ENCODE measurements at places on chromosomes 6 and 20.

- no peak for DNase-seq
Measured at GRCh38 chr6:55705451-55706440, 126.8 kb upstream of the HMGCLL1 start.

DNA sequence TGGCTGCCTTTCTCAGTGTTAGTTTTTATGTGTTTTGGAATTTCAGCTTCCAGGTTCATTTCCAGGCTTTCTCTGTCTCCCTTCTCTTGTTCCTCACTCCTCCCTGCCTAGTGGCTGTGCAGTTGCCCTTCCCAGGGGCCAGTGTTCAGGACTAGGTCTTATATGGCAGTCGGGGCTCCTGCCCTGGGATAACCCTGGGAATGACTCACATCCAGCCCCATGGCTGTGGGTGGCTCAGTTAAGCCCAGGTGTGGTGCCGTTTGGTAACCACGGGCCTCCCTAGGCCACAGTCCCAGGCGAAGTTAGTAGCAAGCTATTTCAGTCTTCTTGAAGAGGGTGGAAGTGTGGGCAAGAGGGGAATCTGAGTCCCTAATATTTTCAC, 57.4 kb upstream of the DDR1 start:
- DNase-seq, result no peak

DNA sequence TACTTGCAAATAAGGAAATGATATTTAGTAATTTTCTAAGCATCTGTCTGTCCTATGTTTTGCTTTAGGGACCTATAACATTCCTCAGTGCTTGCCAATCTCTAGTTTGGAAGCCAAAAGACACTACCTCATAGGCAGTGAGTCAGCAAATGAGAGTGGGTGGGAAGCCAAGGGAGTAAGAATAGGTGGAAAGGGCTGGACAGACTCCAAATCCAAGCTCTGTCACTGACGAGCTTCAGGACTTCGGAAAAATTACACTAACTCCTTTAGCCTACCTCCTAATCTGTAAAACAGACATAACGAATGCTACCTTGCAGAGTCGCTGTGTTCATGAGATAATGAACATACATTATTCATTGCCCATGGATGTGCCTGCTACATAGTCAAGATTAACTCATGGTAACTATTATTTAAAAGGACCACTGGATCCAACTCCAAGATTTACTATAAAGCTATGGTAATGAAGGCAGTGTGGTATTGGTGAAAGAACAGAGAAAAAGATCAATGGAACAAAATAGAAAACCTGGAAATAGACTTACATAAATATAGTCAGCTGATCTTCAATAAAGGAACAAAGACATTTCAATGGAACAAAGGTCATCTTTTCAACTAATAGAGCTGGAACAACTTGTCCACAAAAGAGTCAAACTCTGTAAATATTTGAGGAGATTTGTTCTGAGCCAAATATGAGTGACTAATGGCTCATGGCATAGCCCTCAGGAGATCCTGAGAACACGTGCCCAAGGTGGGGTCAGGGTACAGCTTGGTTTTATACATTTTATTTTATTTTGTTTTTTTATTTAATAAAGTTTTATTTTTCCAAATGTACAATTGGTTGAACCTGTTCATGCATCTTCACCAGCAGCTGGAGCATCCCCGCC, 64.1 kb downstream of the FAM50B start:
- no peak for DNase-seq

GRCh38 chr6:74167511-74167910, 471.5 kb downstream of the CD109 start:
- DNase-seq, result no peak

- DNase-seq, result no peak
Measured at GRCh38 chr20:62621251-62622110, 20.8 kb upstream of the SLCO4A1 start.

DNA sequence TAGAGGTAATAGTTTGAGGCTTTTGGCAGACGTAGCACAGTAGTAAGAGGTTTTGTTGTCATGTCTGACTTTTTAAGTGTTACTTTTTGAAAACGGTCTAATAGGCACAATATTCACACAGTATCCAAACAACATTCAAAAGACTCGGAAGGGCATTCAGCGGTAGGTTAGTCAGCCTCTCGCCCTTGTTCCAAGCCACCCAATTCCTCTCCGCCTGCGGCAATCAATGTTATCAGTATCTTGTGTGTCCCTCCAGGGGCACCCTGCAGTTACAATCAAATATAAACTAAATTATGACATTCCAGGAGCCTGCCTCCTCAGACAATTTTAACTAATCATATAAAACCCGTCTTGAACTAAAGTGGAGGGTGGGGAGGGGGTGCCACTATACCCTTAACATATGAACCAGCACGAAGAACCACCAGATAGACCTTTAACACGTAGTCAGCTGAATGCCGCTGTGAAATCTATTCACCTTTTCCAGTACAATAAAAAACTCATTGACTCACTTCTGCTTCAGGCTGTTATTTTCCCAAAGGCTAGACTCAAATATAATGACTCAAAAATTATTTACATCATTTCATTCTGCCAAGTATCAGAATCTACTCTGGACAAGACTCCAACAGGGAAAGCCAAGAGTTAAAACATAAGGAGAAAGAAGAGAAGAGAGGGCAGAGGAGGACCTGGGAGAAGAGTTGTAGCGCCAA, 1.6 kb downstream of the TENT5A start:
- peak; percentile 51 for DNase-seq

GRCh38 chr20:10322073-10323012, 103.7 kb downstream of the SNAP25 start:
- DNase-seq, result no peak

GRCh38 chr6:112031960-112032359, 21.9 kb upstream of the CCN6 start:
- no peak for DNase-seq

GRCh38 chr6:10407018-10407673, 7.7 kb downstream of the TFAP2A start:
- DNase-seq, result no peak

GRCh38 chr20:63431944-63432343, 40.5 kb downstream of the KCNQ2 start:
- DNase-seq, result no peak

DNA sequence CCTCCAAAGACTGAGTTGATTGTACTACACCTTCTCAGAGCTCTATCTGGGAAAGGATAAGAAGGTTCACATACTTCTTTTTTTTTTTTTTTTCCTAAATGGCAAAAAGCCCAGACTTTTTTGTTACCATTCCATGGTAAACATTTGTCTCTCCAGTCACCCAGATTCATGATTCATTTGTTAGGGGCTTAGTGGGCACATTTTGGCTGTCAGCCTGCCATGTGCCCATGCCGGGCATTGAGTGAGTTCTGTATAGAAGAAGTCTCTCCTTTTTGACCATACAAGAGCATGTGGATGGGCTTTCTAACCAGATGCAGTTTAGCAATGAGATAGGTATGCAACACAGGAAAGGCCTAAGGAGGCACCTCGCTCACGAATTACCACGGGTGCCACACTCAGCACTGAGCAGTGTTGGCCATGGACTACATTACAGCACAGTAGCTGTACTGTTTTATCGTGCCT, 447.5 kb upstream of the HSF2 start:
- no peak for DNase-seq

- DNase-seq, result peak; percentile 29
Measured at GRCh38 chr6:151445482-151445881, 6.4 kb downstream of the RMND1 start.

DNA sequence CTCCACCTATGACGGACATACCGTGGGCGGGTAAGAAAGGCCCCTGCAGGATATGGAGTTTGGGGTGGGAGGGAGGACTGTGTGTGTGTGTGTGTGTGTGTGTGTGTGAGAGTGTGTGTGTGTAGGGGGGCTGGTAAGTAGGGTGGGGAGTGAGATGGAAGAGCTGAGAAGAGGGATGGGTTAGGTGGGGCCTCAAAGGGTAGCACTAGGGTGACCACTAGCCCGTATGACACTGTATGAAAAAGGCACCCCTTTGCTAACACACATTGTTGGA, 7.1 kb downstream of the DDR1 start:
- DNase-seq, result no peak

GRCh38 chr20:57618764-57619050, 1.5 kb downstream of the ZBP1 start:
- no peak for DNase-seq

- no peak for DNase-seq
Measured at GRCh38 chr6:19734519-19734918, 102.7 kb upstream of the ID4 start.

- no peak for DNase-seq
Measured at GRCh38 chr6:160398674-160399271, 50.6 kb downstream of the SLC22A3 start.

DNA sequence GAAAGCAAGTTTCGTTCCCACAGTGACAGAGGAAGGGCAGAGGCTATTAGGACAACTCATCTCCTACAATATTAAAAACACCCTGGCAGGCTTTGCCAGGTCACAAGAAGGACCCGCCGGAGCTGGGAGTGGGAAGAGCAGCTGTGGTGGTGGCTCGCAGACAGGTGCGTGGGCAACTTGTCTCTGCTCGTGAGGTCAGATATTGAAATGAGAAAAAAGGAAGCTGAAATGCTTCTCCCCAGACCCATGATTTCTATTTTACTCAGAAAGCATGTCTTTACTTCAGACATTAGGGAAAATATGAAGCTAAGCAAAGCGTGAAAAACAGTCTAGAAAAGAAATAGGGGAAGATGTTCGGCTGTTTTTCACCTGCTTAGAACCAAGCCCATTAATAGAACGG, 166.3 kb upstream of the EEF1E1 start:
- DNase-seq, result no peak

GRCh38 chr6:113630738-113631535, 226.2 kb upstream of the MARCKS start:
- DNase-seq, result no peak

GRCh38 chr6:22582417-22583205, 13.2 kb downstream of the HDGFL1 start:
- DNase-seq, result no peak

- no peak for DNase-seq
Measured at GRCh38 chr6:137970368-137970767, 103.3 kb downstream of the TNFAIP3 start.

- DNase-seq, result no peak
Measured at GRCh38 chr6:24010133-24010532, 115.9 kb upstream of the NRSN1 start.

GRCh38 chr6:53915026-53915691, 120.4 kb downstream of the LRRC1 start:
- no peak for DNase-seq

- DNase-seq, result no peak
Measured at GRCh38 chr6:163721922-163722692, 307.6 kb downstream of the QKI start.

DNA sequence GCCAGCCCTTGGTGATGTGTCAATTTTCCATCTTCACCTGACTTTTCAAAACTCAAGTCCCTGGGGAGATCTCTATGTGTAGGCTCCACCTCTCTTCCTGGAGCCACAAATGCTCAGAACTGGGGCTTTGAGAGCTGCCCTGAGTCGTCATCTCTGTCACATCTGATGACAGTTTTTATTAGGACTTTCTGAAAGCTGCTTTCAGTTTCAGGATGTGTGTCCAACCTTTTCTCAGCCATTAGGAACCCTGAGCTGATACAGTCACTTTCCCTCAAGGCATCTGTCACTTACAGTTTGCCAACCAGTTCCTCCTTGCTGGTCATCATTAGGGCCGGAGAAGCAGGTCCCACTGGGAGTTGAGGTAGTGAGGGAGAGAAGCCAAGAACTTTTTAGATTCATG, 365.9 kb upstream of the CHD6 start:
- DNase-seq, result no peak
